ENCODE measurements at places on chromosomes 12 and 14.

DNA sequence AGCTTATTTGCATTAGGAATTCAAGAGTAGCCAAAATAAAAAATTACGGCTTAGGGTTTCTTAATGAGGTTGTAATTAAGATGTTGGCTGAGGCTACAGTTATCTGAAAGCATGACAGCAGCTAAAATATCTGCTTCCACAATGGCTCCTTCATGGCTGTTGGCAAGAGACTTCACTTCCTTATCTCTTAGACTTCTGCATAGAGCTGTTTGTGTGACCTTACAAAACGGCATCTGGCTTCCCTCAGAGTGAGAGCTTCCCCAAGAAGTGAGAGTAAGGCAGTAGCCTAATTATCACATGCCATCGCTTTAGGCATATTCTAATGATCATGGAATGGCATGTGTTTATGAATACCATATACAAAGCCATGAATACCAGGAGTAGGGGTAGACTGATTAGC, 57.6 kb downstream of the CCDC59 start:
- no peak for DNase-seq

GRCh38 chr12:72282721-72283120, 10.6 kb downstream of the TRHDE start:
- no peak for DNase-seq

DNA sequence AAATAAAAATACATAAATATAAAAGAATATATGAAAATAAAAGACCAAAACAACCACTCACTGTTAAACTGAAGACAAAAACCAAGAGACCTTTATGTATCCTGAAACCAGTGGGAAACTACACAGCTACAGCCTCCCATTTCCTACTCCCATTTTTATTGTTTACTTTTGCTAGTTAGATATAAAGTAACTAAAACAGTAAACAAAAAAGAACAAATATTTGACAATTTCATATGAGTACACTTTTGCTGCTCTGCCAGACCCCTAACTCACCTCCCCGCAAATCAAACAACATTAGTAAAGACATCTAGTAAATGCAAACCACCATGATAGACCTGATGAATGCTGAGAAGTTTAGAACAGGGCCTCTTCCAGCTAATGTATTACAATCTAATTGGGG, 97.1 kb downstream of the BCL2L14 start:
- no peak for DNase-seq

- peak; percentile 10 for DNase-seq
Measured at GRCh38 chr12:116708826-116709756, 28.8 kb downstream of the SPRING1 start.

- no peak for DNase-seq
Measured at GRCh38 chr14:45252366-45253069, 484 bp downstream of the MIS18BP1 start.

DNA sequence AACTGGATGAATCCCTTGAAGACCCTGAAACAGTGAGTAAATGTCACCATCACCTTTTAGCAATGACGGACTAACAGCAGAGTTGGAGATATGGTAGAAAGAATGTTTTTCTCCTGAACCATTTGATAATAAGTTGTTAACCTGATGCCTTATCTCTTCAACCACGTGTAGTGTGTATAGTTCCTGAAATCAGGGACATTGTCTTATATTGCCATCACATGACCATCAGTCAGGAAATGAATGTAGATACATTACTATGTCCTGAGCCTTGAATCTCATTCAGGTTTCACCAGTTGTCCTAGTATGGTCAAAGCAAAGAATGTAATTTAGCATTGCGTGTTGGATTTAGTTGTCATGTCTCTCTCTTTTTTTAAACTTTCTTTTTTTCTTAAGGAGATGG, 15.7 kb downstream of the ATP6V0A2 start:
- DNase-seq = no peak

DNA sequence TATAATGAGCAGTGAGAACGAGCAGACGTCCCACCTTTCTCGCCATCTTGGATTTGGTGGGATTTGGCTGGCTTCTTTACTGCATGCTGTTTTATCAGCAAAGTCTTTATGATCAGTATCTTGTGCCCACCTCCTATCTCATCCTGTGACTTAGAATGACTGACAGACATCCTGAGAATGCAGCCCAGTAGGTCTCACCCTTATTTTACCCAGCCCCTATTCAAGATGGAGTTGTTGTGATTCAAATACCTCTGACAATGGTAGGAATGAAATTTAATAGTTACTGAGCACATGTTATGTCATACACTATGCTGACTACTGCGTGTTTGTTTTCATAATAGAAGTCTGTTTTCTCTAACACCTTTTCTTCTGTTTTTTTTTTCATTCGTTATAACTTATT, 1.9 kb downstream of the TMTC3 start:
- no peak for DNase-seq

DNA sequence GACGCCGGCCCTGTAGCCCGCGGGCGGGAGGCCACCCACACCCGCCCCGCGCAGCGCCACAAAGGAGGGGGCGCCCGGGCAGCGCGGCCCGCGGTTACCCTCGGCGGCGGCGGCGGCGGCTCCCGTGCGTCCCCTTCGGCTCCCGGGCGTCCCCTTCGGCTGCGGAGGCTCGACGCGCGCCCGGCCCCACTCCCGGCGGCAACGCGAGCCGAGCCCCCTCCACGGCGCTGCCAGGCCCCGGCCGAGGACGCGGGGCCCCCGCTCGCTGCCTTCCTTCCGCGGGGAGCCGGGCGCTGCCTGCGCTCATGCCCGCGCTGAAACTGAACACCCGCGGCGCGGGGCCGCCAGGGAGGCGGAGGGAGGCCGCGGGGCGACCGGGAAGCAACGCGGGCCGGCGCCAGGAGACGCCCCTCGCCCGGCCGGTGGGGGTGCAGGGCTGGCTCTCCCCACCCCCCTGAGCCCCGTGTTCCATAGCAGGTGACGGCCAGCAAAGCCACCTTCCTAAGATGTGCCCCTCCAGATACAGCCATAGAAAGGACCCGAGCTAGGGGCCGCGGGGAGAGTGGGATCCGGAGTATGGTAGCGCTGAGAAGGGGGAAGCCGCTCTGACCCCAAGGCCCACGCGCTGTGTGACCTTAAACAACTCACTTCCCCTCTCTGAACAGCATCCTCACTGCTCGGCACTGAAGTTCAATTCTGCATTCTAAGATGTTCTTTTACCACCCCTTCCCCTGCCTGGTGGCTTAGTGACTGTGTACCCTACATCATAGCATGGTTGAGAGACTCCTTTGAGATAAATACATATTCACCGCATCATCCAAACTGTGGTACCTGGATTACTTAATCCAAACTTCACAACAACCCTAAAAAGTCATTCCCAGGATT, 42.8 kb downstream of the KDM2B start:
- no peak for DNase-seq

DNA sequence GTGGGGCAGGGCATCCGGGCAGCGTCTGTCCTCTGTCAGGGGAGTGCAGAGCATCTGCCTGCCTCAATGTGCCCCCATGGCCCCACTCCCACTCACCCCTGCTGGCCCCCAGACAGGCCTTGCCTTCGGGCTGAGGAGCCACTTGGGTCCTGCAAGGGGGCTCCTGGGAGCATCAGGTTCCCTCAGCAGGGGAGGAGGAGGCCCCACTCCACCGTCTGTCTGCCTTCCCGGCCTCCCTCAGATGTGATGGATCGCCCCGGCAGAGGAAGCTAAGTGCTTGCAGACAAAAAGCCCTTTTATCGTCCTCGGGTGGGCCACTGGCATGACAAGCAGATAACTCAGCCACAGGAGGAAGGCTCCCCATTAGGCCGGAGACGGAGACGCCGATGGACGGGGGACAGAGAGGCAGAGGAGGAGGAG, 35.1 kb downstream of the NCOR2 start:
- no peak for DNase-seq

DNA sequence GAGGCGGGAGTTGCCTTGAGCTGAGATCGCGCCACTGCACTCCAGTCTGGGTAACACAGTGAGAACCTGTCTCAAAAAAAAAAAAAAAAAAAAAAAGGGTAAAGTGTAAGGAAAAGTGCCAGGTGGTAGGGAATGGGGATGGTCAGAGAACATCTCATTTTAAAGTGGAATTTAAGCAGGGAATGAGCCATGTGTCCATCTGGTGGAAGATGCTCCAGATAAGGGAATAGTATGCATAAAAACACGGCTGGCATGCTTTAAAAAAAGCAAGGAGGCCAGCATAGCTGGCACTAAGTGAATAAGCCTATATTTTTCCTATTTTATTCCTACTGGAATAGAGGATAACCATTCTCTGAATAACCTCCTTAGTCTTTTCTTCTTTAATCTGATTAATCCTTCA, 33.7 kb downstream of the FAM186A start:
- DNase-seq = no peak

- DNase-seq = no peak
Measured at GRCh38 chr14:52021957-52022600, 32.7 kb downstream of the RTRAF start.

DNA sequence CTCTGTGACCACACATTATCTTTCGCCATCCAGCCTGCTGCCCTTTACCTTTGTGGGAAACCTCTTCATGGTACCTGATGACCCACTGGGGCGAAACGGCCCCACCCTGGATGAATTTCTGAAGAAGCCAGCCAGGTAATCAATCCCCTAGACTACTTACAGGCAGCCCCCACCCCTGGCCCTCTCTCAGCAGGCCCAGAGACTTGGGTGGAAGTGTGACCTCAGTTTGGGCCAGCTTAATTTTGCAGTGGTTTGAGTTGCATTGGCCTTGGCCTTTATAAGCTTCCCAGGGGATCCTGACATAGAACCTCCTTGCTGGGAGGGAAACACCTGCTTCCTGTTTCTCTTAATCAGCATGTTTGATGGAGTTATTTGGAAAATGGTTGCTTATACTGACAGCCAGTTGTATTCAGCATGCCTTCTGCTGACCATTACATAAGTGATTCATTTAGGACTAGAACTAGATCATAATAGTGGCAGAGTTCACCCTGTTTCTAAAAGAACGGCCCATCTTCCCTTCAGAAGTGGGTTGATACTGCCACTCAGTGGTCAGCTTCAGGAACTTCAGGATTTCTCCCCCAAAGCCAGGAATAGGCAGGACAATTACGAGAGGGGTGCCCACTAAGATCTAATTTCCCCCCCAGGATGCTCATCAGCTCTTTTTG, 6.1 kb downstream of the SDR39U1 start:
- DNase-seq = no peak

All from stimulated activated CD4-positive, alpha-beta T cell treated with anti-CD3 and anti-CD28 coated beads, Interleukin-12 subunit alpha, Interleukin-12 subunit beta, amount 100 ng/mL, for 24 hours (primary cell).